GM03348 (cell line): ENCODE measurements at places on chromosomes 13 and 19.

- DNase-seq = no peak
These were observed 158.0 kb downstream of the KCTD15 start for GRCh38 chr19:33954686-33955085.

DNA sequence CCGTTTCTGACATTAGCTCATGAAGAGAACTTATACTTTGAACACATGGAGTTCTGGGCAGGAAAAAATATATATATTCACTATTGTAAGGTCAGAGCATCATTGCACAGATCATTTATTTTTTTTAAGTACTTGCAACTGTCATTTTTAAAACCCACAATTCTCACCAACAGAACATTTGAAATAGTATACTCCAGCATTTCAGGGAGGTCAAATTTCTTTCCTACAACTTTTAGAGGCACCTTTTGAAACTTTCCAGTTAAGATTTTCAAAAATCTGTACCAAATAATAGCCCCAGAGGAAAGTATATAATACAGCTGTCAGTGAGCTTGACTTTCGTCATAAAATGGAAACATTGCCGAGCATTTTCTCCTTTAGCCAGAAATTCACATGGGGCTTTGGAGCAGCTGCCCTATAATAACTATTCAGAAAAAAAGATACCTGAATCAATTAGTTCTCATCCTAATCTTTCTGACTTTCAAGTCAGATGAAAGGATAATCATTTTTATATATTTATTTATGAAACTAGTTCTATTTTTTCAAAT, 10.9 kb downstream of the KCTD12 start:
- DNase-seq = no peak

- peak; percentile 80 for DNase-seq
These were observed 11.3 kb upstream of the ZBTB7A start for GRCh38 chr19:4077800-4078684.

DNA sequence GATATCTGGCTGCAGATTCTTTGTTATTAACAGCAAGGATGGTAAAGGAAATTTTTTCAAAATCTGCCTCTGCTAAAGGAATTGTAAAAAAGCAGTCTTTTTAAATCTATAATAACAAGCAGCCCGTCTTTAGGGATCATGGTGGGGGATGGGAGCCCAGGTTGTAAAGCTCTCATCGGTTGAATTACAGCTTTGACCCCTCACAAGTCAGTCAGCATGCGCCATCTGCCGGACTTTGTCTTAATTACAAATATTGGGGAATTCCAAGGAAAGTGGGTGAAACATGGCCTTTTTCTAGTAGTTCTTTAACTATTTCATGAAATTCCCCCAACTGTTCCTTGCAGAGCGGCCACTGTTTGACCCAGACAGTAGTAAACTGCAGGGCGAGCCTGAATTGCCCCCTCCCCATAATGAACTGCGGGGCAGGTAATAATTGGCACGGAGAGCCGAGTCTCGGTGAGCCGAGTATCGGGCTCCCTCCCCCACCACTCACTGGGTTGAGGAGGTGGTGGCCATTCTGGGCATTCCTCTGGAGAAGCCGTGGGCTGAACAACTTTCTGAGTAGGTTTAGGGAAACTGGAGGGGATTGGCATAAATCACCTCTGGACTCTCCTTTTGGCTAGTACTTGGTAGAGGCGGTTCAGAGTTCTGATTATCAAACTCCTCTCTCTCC, 11.6 kb downstream of the ZNF578 start:
- no peak for DNase-seq

GRCh38 chr13:42996584-42996983, 4.5 kb upstream of the EPSTI1 start:
- peak; percentile 70 for DNase-seq

GRCh38 chr13:113045251-113046127, 60.1 kb upstream of the F7 start:
- no peak for DNase-seq

DNA sequence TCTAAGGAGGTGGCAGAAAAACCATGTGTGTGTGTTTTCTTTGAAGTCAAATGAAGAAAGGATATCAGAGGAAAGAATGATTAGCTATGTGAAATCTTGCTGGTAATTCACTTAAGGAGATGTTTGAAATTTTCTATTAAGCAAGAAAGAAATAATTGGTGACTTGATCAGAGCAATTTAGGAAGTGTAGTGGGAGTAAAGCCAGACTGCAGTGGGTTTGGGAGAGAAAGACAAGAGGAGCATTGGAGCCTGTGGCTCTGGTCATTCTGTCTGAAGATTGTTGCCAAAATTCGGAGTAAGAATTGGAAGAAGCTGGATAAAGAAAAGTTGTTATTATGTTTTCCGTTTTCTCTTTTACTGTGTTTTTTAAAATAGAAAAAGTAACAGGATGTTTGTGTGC, 640.5 kb downstream of the GPC5 start:
- DNase-seq = no peak

- DNase-seq = no peak
These were observed 150.3 kb downstream of the SLITRK5 start for GRCh38 chr13:87821512-87821911.

- no peak for DNase-seq
These were observed 42.8 kb upstream of the NDUFS7 start for GRCh38 chr19:1340681-1341469.

- DNase-seq = no peak
These were observed 13.2 kb upstream of the AKAP11 start for GRCh38 chr13:42258747-42259146.

DNA sequence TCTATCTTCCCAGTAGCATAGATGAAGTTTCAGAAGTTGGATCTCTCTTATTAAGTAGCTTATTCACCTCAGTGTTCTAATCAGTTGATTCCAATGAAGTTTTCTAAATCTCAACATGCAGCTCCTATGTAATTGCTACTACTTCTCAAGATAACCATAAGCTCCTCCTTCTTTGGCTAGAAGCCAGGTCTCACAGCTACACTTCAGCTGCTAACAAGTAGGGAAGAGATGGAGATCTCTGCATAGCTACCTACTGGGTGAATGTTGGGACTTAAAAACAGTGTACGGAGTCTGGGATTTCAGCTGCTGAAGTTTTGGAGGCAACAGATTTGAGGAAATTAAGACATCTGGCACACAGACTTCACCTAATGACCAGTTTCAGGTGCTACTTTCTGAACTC, 661.0 kb downstream of the SLITRK1 start:
- no peak for DNase-seq

GRCh38 chr19:31167690-31168089, 181.5 kb downstream of the TSHZ3 start:
- no peak for DNase-seq

DNA sequence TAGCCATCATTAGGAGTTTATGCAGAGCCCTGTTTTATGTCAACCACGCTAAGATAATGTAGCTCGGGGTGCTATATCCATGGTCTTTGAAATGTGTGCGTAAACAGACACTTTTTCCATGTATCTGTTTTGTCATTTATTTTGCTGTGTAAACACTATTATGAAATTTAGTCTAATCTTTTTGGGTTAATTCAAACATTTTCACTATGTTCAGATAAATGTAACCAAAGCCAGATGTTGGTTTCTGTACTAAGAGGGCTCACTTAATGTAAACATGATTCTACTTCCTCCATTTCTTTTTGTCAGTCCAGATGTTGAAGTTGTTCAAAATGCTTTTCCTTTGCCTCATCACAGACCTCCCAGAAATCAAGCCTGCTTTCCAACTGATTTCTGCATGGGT, 499.5 kb upstream of the GPC6 start:
- no peak for DNase-seq

GRCh38 chr13:111512707-111513106, 192.3 kb downstream of the TEX29 start:
- no peak for DNase-seq

- DNase-seq = peak; percentile 100
These were observed 8.8 kb downstream of the FXYD3 start for GRCh38 chr19:35124098-35125060.

DNA sequence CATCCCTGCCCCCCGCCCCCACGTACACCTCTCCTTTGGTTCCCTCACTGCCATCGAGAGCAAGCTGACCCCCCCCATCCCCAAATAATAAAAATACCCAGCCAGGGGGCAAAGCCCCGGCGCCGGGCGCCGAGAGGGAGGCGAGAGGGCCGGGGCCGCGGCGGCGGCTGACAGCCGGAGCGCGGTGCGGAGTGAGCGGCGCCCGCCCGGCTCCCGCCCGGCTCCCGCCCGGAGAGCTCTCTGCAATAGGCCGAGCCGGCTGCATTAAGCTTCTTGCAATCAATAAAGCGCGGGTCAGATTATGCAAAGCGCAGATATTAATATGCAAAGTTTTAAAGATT, 40.9 kb downstream of the DEDD2 start:
- peak; percentile 69 for DNase-seq

DNA sequence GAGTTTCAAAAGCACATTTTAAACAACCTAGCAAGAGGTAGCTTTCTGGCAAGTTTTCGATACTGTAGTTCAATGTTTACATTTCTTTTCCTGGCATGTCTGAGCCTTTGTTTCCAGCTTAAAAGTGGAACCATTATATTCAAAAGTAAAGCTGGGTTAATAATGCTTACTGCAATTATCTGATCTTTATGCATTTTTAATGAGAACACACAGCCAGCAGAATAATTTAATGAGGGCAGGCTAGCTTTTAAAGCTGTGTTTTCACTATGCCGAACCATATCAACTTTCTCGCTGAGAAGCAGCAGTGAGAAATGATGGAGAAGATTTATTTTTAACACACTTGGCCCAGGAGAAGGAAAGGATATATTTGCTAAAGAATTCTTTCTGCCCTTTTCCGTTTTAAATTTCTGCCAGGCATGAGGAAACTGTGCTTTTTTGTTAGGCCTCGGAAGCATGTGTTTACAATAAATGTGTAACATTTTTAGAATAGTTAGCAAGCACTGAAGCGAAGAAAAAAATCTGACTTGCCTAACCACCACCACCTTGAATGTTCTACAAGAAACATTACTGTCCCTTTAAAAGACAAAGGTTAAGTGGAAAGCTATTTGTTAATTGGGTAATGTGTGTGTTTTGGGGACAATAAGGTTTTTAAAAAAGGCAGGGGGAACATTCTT, 1.0 kb downstream of the MBNL2 start:
- DNase-seq = peak; percentile 16

DNA sequence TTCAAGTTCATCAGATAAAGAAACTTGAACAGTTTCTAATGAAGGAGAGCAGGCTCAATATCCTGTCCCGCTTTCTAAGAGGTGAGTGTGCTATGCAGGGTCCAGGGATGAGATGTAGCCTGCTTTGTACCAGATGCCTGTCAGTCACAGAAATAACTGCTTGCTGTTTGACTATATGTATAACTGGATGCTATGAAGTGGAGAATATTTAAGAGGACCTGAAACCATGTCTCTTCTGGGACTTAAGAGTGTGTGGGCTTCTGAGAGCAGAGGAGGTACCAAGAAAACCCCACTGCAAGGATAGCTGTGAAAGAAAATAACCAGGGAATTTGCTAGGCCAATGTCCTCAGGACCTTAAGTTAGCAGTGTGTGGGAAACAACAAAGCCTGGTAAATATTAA, 246.3 kb upstream of the RFC3 start:
- DNase-seq = no peak

DNA sequence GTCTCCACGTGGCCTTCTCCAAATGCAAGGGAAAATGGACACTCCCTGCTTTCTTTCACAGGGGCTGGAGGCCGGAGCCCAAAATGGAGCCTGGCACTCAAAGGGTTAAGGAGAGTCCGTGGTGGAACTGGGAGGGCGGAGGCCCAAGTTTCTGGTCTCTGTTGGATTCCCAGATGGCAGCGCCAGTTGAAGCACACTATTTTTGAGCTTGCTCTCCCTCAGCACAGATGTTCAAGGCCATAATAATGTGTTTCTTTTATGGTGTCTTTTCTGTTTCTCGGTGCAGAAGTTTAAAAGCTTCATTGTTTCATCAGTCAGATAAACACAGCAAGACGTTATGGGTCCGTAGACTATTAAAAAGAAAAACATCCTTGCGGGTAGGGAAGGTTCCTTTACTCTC, 67.6 kb downstream of the TNFRSF19 start:
- peak; percentile 36 for DNase-seq

GRCh38 chr19:32702010-32702409, 10.4 kb downstream of the NUDT19 start:
- no peak for DNase-seq

DNA sequence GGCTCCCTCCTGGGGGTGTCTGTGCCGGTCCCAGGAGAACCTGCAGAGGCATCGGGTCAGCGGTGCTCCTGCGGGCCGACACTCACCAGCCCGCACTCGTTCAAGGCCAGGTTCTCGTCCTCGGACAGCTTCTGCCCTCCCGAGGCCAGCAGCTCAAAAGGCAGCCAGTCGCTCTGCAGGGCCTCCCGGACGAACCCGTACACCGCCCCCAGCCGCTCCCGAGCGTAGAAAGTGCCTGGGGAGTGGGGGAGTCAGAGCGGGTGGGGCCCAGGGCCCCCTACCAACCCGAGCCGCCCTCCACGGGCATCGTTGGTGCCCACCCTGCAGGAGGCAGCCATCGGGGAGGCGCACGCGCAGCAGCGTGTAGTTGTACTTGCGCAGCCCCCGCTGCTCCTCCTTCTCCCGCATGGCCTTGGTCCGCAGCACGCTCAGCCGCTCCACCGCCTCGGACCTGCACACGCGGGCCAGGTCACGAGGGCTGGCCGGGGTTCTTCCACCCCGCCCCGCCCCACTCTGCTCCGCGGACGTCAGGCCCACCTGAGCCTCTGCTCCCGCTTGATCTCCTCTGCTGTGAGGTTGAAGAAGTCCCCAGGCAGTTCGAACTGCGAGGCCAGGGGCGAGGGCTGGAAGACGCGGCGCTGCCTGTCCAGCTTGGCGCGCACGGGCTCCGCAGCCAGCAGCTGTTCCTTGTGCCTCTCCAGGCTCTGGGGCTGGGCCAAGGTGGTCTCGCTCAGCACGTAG, 11.5 kb downstream of the UBXN6 start:
- no peak for DNase-seq

- no peak for DNase-seq
These were observed 10.5 kb downstream of the MTMR6 start for GRCh38 chr13:25276748-25277147.

DNA sequence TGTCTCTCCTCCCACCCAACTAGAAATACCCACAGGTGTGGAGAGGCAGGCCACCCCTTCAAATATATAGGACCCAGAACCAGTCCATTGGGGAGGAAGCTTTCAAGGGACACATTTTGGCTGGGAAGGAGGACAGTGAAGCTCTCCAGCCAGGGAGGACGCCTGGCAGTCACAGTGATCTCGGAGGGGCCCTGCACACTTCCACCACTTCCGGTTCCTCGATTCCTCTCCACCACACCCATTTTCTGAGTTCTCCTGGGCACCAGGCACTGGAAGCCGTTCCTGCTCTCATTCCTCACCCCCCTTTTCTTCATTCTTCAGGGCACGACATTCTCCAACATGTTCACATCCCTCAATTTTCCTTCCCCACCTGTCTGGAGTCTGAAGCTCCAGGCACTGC, 30.4 kb upstream of the CEACAM21 start:
- DNase-seq = no peak
